Left lobe of liver (tissue), 2 donors: ENCODE measurements at places on chromosomes 2 and 18. TPM values are rescaled to one million over a fixed set of nuclear protein-coding genes. Genes with fewer than 3 reads are reported as not detected.

- DNase-seq, result no peak
Measured at GRCh38 chr2:183093857-183094657, 15.5 kb downstream of the DUSP19 start.

DNA sequence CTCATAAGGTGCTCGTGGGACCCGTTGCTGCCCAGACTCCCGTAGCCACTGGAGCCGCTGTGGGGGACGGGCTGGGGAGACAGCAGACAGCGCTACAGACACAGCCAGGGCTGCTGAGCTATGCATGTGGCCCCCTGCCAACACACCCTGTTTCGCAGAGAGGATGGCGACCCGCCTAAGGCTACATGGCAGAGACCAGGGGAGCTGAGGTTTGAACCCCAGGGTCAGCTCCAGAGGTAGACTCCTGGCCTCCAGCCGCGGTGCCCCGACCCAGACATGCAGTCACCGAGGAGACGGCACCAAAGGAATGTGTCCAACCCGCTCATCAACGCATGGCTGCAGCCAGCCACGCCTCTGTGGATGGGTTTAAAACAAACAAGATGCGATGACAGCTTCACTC, 21.0 kb upstream of the HES6 start:
- DNase-seq, result no peak

DNA sequence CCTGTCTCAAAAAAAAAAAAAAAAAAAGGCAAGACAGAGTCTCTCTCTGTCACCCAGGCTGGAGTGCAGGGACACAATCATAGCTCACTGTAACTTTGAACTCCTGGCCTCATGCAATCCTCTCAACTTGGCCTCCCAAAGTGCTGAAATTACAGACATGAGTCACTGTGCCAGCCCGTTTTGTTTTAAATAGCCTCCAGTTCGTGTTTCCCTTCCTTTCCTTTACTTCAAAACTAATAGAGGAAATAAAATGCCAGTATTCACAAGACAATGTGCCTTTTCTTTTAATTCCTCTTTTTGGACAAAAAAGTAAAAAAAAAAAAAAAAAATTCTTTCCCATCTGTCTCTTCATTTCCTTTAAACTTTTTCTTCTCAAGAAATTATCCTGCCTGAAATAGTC, 54.5 kb upstream of the ACMSD start:
- no peak for DNase-seq

- no peak for DNase-seq
Measured at GRCh38 chr2:127463155-127463991, 45.1 kb downstream of the PROC start.

DNA sequence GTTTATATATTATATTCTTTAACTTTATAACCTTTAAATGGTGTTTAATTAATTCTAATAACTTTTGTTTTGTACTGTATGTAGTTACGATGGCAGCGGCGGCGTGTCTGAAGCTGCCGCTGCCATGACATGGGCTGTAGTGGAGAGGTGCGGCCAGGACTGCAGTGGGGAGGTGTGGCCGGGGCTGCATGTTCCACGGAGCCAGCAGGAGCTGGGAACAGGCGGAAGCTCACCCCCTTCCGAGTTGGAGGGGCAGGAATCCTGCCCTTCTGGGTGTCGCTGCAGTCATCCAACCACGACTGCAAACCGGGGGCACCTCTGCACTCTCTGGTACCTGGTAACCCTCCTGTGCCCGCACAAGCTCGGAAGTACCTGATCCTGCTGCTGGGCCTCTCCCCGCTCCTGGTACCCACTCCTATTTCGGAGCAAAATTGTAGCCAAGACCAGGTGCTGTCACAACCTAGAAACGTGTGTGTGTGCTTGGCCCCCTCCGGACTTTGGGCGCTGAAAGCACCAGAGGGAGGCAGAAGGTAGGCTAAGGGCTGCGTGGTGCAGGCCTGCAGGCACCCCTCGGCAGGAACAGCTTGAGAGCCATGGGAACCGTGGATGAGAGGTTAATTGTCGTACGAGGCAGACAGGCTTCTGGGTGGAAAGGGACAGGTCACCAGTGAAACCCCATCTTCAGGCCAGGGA, 1329.7 kb upstream of the SLC39A10 start:
- DNase-seq, result no peak

- DNase-seq, result no peak
Measured at GRCh38 chr2:188607501-188607900, 315.8 kb downstream of the GULP1 start.

- no peak for DNase-seq
Measured at GRCh38 chr2:79798776-79799175, 285.9 kb downstream of the CTNNA2 start.

DNA sequence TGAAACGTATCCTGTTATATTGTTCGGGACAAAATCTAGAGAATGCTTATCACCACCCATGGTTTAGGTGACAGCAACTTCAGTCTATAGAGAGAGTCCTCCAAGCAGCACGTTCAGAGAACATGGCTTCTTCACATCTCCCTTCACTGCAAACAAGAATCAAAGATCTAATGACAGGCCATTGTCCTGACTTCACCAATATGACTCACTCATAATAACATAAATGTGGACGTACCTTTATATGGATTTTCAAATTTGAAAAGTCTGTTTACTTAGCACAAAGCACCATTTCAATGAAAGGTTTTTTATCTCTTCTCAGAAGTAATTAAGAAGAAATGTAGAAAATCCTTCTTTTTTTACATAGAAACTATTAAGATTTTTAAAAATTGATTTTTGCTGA, 46.7 kb downstream of the KLF7 start:
- DNase-seq, result no peak

- no peak for DNase-seq
Measured at GRCh38 chr2:79799729-79800128, 286.9 kb downstream of the CTNNA2 start.

DNA sequence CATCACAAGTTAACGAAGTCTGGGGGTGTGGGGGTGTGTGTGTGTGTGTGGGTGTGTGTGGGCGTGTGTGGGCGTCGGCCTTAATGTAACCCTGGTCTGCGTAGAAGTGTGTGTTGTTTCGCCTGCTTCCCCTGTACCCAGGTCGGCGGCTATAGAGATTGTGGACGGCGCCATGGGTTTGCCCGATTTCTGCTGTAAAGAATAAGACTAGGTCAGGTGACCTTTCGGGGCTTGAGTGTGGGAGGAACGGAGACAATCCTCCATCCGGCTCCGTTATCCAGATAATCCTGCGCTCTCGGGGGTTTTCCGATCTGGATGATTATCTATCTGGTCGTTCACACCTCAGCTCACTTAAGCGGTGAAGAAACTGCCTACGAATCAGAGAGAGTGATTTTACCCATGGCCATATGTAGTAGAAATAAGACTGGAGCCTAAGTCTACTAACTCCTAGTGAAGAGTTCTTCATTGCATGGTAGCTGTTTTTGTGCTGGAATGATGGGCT, 543 bp downstream of the HADHB start:
- no peak for DNase-seq

GRCh38 chr2:168565512-168565911, 109.4 kb downstream of the CERS6 start:
- no peak for DNase-seq

DNA sequence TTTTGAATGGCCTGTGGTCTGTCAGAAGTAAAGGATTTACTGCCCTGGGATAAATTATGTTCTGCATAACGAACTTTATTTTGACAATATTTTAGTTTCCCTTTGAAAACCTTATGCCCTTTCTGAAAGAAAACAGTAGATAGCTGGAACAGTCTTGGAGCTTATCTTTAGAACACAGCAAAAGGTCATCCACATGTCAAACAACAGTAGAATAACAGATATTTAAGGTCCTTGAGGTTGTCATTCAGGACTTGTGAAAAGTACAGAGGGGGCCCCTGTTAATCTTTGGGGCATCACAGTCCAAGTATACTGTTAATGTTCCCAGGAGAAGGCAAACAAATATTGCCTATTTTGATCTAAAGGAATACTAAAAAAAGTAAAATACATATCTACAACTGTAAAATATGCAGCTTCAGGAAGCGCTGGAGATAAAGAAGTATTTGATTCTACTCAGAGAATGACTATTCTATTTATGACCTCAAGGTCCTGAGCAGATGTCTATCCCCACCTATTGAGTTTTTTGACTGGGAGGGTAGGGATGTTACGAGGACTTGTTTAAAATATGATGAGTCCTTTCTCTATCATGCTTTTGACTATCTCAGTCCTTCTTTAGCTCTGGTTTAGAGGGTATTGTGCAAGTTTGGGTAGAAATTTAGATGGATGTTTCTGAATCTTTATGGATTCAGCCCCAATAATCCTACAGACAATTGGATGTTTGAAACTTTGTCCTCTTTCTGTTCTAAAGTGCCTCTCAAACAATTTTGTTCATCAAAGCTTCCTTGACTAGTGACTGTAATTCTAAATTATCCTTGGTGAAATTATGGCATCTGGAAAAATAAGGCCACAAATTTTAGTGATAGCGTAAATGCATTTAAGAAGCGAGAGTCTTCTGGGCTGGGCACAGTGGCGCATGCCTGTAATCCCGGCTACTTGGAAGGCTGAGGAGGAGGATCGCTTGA, 25.1 kb upstream of the TMEM214 start:
- no peak for DNase-seq

- no peak for DNase-seq
Measured at GRCh38 chr2:224181534-224182155, 142.6 kb upstream of the SERPINE2 start.

MYL12A gene
- total RNA-seq, result 85.5 TPM

KLF7 gene
- 9.7 TPM for total RNA-seq

CSRNP3 gene
- 2.6 TPM for total RNA-seq

EMX1 gene
- 0.20 TPM for total RNA-seq

ALKAL2 gene
- total RNA-seq, result 2.5 TPM

FAM228A gene
- 0.20 TPM for total RNA-seq
